ENCODE measurements at places on chromosomes 3 and 15. TPM values are rescaled to one million over a fixed set of nuclear protein-coding genes. Genes with fewer than 3 reads are reported as not detected.

The CFAP100 gene
- total RNA-seq: 0.12 TPM

The ANKRD63 gene
- total RNA-seq: not detected

The TF gene
- total RNA-seq: 0.77 TPM

The GABPB1 gene
- 77.7 TPM for total RNA-seq

The NRG4 gene
- 0.06 TPM for total RNA-seq

The AMOTL2 gene
- 62.9 TPM for total RNA-seq

DNA sequence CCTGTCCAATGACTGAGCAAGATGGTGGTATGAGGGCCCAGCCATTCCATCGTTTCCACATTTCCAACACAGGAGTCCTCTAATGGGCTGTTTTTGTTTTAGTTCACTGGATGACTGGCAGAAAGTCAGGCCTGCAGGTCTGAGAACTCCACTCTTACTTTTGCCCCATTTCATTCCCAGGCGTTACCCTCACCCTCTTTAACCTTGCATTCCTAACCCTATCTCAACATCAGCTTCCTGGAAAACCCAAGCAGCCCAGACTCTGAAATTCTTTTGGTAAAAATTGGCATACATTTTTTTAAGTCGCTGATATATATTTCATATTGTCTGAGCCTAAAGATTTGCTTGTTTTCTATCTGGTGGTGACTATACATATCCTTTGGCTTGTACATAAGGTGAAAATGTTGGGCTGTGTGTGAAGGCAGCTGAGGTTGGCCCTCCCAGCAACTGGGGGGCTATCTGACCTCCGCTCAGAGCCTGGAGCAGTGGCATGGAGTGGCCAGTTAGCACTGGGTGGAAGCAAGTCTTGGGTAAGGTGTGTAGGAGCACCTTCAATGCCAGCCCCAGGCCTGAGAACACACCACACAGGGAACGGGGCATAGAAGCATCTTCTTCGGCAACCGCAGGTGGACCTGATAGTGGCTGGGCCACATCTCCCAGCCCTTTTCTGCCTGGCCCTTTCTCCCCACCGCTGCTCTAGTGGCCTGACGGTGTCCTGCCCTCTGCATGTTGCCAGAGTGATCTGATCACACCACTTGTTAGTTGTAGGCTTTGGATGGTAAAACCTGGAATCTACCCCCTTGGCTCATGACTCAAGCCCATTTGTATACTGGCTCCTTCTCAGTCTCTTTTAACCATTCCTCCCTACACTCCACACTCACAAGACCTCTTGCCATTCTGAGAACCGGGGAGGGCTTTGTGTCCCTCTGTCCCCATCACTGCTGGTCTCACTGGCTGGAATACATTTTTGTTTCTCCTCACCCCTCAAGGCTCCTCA lies 50.0 kb downstream of the AMOTL2 start:
- no peaks in the 10 kb centered on the region for H3K27me3 ChIP-seq
- H3K4me3 ChIP-seq: no peak overlapping the region
- no peaks in the 10 kb centered on the region for H3K36me3 ChIP-seq
- H3K27ac ChIP-seq: no peak overlapping the region
- H3K4me1 ChIP-seq: peaks cover 22% of the 10 kb centered on the region
- no peak for DNase-seq

DNA sequence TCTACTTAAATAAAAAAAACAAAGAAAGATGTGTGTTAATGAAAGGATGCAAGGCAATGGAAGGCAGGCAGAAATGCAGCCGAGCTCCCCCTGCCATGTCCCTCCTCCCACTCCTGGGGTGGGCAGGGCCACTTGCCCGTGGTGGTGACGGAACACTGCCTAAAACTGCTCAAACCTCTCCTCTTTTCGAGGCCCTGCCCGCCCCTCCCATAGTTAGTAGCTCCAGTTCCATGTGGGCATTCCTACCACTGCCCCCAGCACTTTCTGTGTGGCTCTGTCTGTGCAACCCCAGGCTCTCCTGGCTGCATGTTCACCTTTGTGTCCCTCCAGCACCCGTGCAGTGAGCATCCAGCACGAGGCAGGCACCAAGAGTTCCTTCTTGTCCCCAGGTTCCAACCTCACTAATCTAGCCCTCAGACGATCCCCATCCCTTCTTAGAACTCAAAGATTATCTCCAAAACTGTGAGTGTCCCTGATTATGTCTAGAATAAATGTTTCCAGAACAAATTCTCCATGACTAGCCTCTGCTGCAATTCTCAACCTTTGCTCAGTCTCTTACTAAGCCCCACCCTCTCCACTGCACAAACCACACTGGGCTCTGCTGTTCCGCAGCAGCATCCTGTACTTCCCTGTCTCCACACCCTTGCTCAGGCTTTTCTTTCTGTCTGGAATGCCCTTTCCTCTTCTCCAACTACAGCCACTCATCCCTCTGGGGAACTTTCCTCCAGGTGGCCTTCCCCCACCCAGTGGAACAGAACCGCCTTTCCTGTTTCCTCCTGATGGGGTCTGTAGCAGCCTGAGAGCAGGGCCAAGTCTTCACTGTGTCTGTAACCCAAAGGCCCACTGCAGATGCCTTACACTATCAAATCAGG lies 32.6 kb upstream of the SPTBN5 start:
- H3K27me3 ChIP-seq: no peaks in the 10 kb centered on the region
- H3K4me1 ChIP-seq: peaks cover 5% of the 10 kb centered on the region
- DNase-seq: no peak
- no peak overlapping the region for H3K27ac ChIP-seq
- no peak overlapping the region for H3K4me3 ChIP-seq

DNA sequence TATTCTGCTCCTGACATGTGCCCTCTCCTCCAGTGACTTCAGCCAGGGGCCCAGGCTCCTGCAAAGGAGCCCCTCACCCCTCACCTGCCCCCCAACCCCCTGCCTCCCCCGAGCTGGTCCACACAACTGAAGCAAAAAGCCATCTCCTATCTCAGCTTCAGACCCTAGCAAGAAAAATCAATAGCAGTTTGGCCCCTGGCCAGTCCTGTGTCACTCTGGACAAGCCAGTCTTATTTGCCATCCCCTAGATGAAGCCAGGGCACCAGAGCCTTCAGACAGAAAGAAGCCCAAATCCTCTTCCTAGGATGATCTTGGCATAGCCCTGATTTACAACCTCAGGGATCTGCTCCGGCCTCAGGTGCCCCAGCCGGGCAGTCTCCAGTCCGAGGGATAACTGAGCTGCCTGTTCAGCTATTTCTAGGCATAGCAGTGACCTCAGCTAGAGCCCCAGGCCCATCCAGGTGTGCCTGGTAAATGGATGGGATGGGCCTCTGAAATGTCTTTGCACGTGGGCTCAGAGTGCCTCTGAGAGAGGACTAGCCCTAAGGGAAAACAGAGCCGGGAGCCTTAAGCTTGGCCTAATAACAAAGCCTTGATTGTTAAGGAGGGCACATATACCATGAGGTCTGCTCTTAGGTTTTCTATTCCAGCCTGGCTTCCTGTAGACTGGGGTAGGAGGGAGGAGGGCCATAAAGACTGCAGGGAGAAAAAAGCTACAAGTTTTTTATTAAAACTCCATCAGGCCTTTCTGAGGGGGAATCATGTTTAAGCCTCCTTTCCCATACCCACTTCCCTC lies 242.0 kb downstream of the SHQ1 start:
- H3K27ac ChIP-seq: no peak overlapping the region
- no peaks in the 10 kb centered on the region for H3K36me3 ChIP-seq
- peaks cover 12% of the 10 kb centered on the region for H3K4me1 ChIP-seq
- no peaks in the 10 kb centered on the region for H3K27me3 ChIP-seq
- DNase-seq: no peak

GRCh38 chr3:127307112-127307835 lies 19.4 kb upstream of the PRR20G start:
- H3K4me3 ChIP-seq: no peak overlapping the region
- peaks cover 15% of the 10 kb centered on the region for H3K27me3 ChIP-seq
- no peaks in the 10 kb centered on the region for H3K36me3 ChIP-seq
- no peak for DNase-seq
- no peaks in the 10 kb centered on the region for H3K4me1 ChIP-seq
- H3K27ac ChIP-seq: no peak overlapping the region

DNA sequence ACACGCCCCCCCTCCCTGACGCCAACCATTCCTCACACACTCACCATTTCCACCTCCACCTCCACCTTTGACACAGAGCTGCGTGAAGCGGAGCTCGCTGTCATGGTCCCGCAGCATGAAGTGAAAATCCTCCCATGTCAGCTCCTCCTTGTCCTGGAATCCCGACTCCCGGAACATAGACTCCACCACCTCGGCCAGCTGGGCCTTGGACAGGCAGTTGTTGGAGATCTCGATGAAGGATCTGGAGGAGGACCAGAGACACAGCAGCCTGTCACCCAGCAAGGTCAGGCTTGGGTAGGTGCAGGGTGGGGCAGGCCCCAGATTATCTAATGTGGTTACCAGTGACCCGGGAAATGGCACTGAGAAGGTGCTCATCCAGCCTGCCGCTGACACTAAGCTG lies 12.2 kb downstream of the DUOX2 start:
- no peak overlapping the region for H3K27ac ChIP-seq
- H3K4me1 ChIP-seq: peaks cover 7% of the 10 kb centered on the region
- H3K36me3 ChIP-seq: no peaks in the 10 kb centered on the region
- H3K27me3 ChIP-seq: peaks cover 15% of the 10 kb centered on the region

- no peaks in the 10 kb centered on the region for H3K27me3 ChIP-seq
- no peak overlapping the region for H3K27ac ChIP-seq
- H3K36me3 ChIP-seq: no peaks in the 10 kb centered on the region
- DNase-seq: no peak
- H3K4me3 ChIP-seq: no peak overlapping the region
Observed at GRCh38 chr3:43770426-43771103, 79.8 kb downstream of the ABHD5 start.

DNA sequence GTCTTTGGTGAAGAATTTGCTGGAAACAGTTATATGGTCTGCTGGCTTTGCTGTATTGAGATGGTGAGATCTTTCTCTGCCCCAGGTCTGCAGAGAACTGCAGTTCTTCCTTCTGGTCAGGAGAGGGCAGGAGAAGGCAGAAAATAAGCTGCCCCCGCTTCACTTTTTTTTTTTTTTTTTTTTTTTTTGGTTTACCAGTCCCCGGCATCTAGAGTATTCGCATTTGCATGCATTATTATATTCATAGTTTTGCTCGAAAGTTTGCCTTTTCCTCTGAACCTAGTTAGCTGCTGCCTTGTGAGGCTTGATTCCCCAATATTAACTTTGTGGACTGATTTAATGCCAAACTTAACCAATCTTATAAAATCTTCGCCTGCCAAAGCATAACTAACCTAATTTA lies 10.6 kb upstream of the PARL start:
- no peaks in the 10 kb centered on the region for H3K36me3 ChIP-seq
- H3K27ac ChIP-seq: no peak overlapping the region
- peak; percentile 63 for DNase-seq
- no peak overlapping the region for H3K4me3 ChIP-seq
- H3K4me1 ChIP-seq: no peaks in the 10 kb centered on the region
- H3K27me3 ChIP-seq: no peaks in the 10 kb centered on the region

- no peaks in the 10 kb centered on the region for H3K36me3 ChIP-seq
- no peak overlapping the region for H3K4me3 ChIP-seq
- H3K27me3 ChIP-seq: no peaks in the 10 kb centered on the region
- no peak for DNase-seq
Observed at GRCh38 chr3:13712682-13713180, 163.8 kb downstream of the FBLN2 start.

GRCh38 chr3:131849616-131850015 lies 185.2 kb downstream of the CPNE4 start:
- H3K27ac ChIP-seq: no peak overlapping the region
- no peaks in the 10 kb centered on the region for H3K4me1 ChIP-seq
- no peaks in the 10 kb centered on the region for H3K27me3 ChIP-seq
- no peaks in the 10 kb centered on the region for H3K36me3 ChIP-seq
- DNase-seq: no peak

GRCh38 chr3:196712514-196713413 lies 587 bp downstream of the PIGX start:
- H3K27me3 ChIP-seq: peaks cover 9% of the 10 kb centered on the region
- peak overlapping the region; percentile 75 for H3K4me3 ChIP-seq
- no peak overlapping the region for H3K27ac ChIP-seq
- H3K36me3 ChIP-seq: no peaks in the 10 kb centered on the region
- DNase-seq: peak; percentile 84

GRCh38 chr15:76185716-76186115 lies 125.6 kb downstream of the ETFA start:
- H3K4me3 ChIP-seq: no peak overlapping the region
- peak; percentile 67 for DNase-seq
- no peak overlapping the region for H3K27ac ChIP-seq
- peaks cover 15% of the 10 kb centered on the region for H3K4me1 ChIP-seq

- H3K27ac ChIP-seq: no peak overlapping the region
- no peaks in the 10 kb centered on the region for H3K36me3 ChIP-seq
- H3K4me3 ChIP-seq: no peak overlapping the region
- H3K27me3 ChIP-seq: no peaks in the 10 kb centered on the region
Observed at GRCh38 chr3:172065527-172065926, 26.1 kb downstream of the FNDC3B start.

DNA sequence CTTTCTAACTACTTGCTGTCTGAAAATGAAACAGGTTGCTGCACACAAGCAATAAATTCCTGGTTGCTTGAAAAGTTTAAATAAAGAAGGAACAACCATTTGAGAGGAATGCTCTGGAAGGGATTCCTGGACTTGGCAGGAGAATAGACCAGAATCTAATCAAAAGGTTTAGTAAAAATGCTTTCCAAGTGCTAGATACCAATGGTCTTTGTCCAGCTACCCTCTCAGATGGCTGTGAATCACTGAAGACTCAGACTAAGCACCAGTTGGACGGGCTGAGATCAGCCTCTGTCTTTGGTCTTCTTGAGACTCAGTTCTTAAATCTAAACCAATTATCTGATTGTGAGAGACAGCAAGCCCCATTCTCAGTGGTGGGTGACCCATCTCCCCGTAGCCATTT lies 27.7 kb upstream of the LPP start:
- no peaks in the 10 kb centered on the region for H3K4me1 ChIP-seq
- H3K36me3 ChIP-seq: no peaks in the 10 kb centered on the region
- no peak for DNase-seq
- H3K27me3 ChIP-seq: no peaks in the 10 kb centered on the region
- no peak overlapping the region for H3K27ac ChIP-seq

DNA sequence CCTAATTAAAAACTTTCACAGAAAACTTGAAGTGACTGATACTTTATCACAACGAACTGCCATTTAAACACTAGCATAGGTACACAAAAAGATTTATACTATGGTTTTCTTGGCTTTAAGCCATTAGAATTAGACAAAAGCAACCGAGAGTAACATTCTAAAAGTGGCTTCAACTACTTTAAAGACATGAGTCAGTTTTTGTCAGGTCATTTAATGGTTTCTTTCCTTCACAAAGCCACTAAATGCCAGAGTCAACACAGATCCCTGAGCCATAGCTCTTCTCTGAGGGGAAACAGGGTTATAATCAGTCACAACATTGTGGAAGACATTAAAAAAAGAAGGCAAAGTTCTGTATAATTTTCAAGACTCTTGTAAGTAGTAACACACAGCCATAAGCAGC lies 54.6 kb downstream of the CAPN3 start:
- no peak overlapping the region for H3K27ac ChIP-seq

GRCh38 chr3:52403271-52403841 lies 41.5 kb downstream of the SEMA3G start:
- H3K36me3 ChIP-seq: no peaks in the 10 kb centered on the region
- DNase-seq: no peak
- no peak overlapping the region for H3K27ac ChIP-seq

GRCh38 chr3:135891121-135891520 lies 74.4 kb upstream of the PPP2R3A start:
- DNase-seq: no peak
- no peak overlapping the region for H3K27ac ChIP-seq
- peaks cover 12% of the 10 kb centered on the region for H3K4me1 ChIP-seq
- H3K4me3 ChIP-seq: no peak overlapping the region
